ENCODE measurements at places on chromosomes 3 and 15. TPM values are rescaled to one million over a fixed set of nuclear protein-coding genes. Genes with fewer than 3 reads are reported as not detected.

APBA2 gene
- total RNA-seq: 0.31 TPM

DNA sequence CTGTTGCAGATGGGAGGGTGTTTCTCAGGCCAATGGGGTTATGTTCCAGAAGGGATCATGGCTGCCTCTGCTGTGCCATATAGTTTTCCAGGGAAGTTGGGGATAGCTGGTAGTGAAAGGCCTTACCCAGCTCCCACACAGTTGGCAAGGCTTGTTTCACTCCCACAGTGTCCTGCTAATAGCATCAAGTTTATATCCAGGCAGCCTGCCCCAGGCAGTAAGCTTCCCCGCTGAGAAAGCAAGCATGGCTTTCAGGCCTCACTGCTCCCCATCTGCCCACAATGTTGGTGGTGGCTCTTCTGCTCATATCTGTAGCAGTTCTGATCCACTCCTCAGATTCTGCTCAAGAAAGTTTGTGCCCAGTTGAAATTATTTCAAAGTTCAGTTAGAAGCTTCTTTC lies 50.9 kb upstream of the DCBLD2 start:
- DNase-seq: no peak
- H3K27ac ChIP-seq: no peak overlapping the region
- H3K4me3 ChIP-seq: no peak overlapping the region
- H3K27me3 ChIP-seq: no peaks in the 10 kb centered on the region
- H3K36me3 ChIP-seq: no peaks in the 10 kb centered on the region

- DNase-seq: no peak
- no peaks in the 10 kb centered on the region for H3K27me3 ChIP-seq
- no peak overlapping the region for H3K4me3 ChIP-seq
Observed at GRCh38 chr15:57031605-57032004, 113.2 kb downstream of the TCF12 start.

FEZF2 gene
- not detected for total RNA-seq

GRCh38 chr15:74464897-74465296 lies 3.9 kb upstream of the UBL7 start:
- no peak for DNase-seq
- no peaks in the 10 kb centered on the region for H3K36me3 ChIP-seq
- H3K27me3 ChIP-seq: no peaks in the 10 kb centered on the region
- H3K4me3 ChIP-seq: no peak overlapping the region
- H3K27ac ChIP-seq: no peak overlapping the region
- 0 out of 2 replicates have a peak, but pooled peaks cover 3% of the 10 kb centered on the region for H3K4me1 ChIP-seq

FMN1 gene
- 3.9 TPM for total RNA-seq

DNA sequence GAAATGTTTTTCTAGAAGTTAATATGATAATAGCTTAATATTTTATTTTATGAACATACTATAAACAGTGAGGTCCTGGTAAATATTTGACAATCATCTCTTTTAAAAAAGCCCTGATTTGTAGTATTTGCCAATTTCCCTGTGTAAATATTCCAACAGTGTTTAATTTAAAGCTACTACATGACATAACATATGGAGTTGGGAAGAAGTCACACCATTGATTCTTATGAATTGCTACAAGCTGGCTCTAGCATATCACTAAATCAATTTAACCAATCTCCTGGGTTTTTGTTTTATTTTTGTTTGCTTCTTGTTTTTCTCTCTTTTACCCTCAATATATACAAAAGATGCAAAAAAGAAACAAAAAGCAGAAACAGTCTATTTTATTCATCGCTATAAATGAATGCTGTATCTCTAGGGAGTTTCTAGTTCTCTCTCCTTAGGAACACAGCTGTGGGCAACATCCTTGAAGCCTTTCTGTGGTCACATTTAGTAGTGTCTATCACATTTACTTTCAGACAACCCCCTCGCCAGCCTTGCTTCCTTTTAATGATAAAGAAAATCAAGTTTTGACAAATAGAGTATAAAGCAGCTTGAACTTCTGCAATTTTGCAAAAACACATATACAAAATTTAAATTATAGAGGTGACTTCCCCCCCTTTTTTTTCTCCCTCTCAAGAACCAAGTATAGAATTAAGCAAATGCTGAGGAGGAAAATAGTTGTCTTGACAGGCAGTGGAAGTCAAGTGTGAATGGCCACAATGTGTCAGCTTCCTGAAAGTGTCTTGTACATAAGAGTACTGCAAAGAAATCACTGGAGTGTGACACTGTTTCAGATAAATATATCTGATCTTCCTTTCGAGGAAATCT lies 21.4 kb downstream of the CCR1 start:
- no peaks in the 10 kb centered on the region for H3K27me3 ChIP-seq
- H3K4me1 ChIP-seq: no peaks in the 10 kb centered on the region
- no peak overlapping the region for H3K27ac ChIP-seq
- no peaks in the 10 kb centered on the region for H3K36me3 ChIP-seq

- no peaks in the 10 kb centered on the region for H3K27me3 ChIP-seq
- H3K4me1 ChIP-seq: peaks cover 5% of the 10 kb centered on the region
- no peak for DNase-seq
- H3K36me3 ChIP-seq: no peaks in the 10 kb centered on the region
Observed at GRCh38 chr3:138347960-138348753, at the start of gene MRAS. Gene MRAS (plus strand): TSS chr3:138348579. CDS start chr3:138372884, 24,305 bp downstream.

- no peaks in the 10 kb centered on the region for H3K36me3 ChIP-seq
- H3K4me1 ChIP-seq: no peaks in the 10 kb centered on the region
- H3K27ac ChIP-seq: no peak overlapping the region
Observed at GRCh38 chr3:34377961-34378360, 579.5 kb downstream of the PDCD6IP start.
